T-helper 1 cell (primary cell): ENCODE measurements at places on chromosomes 4 and X.

DNA sequence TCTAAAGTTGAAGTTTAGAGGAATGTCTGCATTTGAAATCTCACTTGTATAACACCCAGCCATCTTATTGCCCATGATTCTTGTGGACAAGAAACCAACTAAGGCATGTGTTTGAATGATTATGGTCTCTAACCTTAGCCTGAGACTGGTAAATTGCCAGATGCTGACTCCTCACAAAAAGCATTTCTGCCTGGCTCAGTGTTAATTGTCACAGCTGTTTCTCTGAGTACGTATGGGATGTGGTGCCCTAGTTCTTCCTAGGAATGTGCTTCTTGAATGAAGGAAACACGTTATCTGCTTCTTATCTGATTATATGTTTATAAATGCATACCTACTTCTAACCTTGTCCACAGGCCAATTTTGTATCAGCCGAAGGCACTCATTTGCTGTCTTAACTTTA is 63.1 kb upstream of the NDP start:
- no peak for DNase-seq

- no peak for DNase-seq
Observed at GRCh38 chr4:71283642-71284257, 55.1 kb upstream of the SLC4A4 start.

- no peak for DNase-seq
Observed at GRCh38 chr4:108060164-108060563, 70.5 kb downstream of the HADH start.

DNA sequence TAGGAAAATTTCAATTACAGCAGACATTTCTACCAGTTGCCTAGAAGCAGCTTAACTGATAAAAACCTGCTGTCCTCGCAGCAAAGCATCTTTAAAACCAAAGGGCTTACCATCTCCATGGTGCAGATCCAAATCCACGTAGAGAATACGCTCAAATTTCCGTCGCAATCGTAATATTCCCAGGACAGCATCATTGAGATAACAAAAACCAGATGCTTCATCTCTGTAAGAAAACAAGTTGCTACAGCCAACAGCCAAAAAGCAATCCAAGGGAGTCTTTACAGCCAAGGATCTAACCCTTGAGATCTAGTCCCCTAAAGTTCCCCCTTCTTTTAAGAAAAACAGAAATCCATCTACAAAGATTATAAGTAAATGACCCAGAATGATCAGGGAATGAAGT is 77.6 kb downstream of the HDAC8 start:
- DNase-seq, result no peak

- no peak for DNase-seq
Observed at GRCh38 chr4:104444685-104445084, 50.0 kb downstream of the CXXC4 start.

- no peak for DNase-seq
Observed at GRCh38 chr4:6198768-6199421, 1.5 kb downstream of the JAKMIP1 start.
